Tibial artery (tissue), 4 donors: ENCODE measurements at places on chromosomes 7 and 10.

GRCh38 chr10:118986815-118987790 lies 42.4 kb upstream of the NANOS1 start:
- peak; percentile 9 for DNase-seq

DNA sequence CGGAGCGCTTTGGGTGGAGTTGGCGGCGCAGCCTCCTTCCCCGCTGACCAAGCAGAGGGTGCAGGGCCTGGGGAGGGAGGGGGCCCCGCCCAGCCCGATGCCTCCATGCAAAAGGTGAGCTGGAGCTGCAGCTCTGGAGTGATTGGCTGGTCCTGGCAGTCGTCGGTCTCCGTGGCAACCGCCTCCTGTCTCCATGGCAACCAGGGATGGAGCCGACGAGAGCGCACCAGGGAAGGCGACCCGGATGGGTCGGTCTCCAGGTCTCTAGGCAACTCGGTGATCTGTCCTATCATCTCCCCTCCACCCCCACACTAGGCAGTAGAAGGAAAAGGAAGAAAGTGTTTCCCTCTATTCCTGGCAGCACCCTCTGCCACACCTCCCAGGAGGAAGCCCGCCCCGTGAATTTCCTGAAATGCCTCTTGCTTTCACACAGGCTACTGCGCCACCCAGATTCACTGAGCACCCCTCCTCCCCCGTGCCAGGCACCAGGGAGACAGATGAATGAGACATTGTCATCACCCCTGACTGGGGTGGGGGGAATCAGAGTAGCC lies 647 bp upstream of the NACAD start:
- peak; percentile 79 for DNase-seq

DNA sequence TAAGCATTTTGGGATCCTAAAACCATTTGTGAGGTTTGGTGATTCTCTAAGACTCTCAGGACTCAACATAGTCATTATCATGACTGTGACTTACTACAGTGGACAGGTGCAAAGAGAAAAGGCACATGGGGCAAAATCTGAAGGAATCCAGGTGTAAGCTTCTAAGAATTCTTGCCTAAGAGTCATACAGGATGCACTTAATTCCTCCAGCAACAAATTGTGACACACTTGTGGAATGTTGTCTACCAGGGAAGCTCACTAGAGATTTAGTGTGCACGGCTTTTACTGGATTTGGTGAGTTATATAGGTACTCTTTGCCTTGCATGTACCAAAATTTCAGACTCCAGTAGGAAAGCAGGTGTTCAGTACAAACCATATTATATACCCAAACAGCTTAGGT lies 47.9 kb downstream of the WAC start:
- DNase-seq, result no peak

GRCh38 chr10:124002391-124003069 lies 90.9 kb downstream of the CHST15 start:
- DNase-seq, result no peak

GRCh38 chr7:80968606-80969005 lies 49.8 kb upstream of the SEMA3C start:
- DNase-seq, result no peak

- no peak for DNase-seq
Observed at GRCh38 chr7:5824297-5824610, 42.8 kb upstream of the RNF216 start.

- no peak for DNase-seq
Observed at GRCh38 chr7:102175423-102176170, 111.1 kb upstream of the SH2B2 start.

GRCh38 chr10:30868611-30869010 lies 163.1 kb downstream of the ZNF438 start:
- no peak for DNase-seq

DNA sequence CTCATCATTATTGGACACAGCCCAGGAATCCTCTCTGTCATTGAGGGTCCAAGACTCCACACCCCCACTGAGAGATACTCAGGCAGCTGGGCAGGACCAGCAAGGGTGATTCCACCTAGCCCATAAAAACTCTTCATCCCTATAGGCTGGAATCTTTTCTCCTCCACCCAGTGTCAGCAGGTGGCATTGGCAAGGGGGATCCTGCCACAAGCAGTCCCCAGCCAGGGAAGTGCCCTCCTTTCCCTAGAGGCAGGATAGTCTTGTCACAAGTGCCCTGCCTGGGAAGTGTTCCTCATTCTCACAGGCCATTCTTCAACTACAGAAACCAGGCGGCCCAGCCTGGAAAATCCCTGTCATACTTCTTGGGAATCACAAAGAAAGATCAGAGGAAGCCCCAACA lies 533.6 kb downstream of the GRID1 start:
- DNase-seq, result no peak

DNA sequence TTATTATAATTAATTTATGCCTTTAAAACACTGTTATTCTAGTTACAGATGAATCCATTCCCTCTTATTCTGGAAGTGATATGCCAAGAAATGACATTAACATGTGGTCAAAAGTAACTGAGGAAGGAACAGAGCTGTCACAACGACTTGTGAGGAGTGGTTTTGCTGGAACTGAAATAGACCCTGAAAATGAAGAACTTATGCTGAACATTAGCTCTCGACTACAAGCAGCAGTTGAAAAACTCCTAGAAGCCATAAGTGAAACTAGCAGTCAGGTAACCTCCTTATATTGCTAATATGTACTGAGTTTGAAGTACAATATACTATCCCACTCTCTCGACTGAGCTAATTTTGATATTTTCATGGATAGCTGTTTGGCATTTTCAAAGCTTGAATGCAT lies 81.6 kb downstream of the CYP51A1 start:
- no peak for DNase-seq
